ENCODE measurements at places on chromosomes 3 and 15. TPM values are rescaled to one million over a fixed set of nuclear protein-coding genes. Genes with fewer than 3 reads are reported as not detected.

GRCh38 chr15:91980502-91981267 lies 127.2 kb downstream of the SLCO3A1 start:
- DNase-seq, result no peak

DNA sequence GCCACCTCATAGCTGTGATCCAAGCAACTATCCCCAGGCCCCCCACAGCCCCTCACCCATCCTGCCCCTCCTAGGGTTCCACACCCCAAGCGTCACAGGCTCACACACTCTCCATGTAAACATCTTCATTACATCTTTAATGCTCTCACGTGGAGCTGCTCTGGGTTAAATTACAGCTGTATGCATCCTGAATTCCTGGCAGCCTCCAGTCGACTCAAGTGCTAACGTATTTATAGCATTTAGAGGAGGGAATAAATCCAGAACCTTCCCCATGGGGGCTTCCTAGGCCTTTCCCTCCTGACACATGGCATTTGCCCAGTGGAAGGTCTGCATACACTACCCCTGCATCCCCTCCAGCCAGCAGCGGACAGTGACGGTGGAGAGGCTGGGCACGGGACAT lies 9.6 kb downstream of the C3orf18 start:
- no peak for DNase-seq

DNA sequence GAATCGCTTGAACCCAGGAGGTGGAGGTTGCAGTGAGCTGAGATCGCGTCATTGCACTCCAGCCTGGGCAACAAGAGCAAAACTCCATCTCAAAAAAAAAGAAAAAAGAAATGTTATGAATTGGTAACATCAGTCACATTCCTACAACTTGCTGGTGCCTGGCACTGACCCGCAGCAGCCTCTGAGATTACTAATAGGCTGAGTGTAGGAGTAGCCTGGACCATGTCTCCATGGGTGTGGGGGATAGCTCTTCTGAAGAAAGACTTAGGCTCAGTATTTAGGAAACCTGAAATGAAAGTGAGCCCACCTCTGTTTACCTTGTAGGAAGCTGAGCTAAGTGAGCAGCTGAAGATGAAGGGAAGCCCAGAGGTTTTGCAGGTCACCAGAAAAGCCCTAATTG lies 148.3 kb downstream of the LRRC28 start:
- no peak for DNase-seq

GRCh38 chr3:129052675-129053074 lies 7.9 kb upstream of the GP9 start:
- DNase-seq, result no peak

GRCh38 chr3:36397841-36398240 lies 17.5 kb downstream of the STAC start:
- DNase-seq, result no peak

DNA sequence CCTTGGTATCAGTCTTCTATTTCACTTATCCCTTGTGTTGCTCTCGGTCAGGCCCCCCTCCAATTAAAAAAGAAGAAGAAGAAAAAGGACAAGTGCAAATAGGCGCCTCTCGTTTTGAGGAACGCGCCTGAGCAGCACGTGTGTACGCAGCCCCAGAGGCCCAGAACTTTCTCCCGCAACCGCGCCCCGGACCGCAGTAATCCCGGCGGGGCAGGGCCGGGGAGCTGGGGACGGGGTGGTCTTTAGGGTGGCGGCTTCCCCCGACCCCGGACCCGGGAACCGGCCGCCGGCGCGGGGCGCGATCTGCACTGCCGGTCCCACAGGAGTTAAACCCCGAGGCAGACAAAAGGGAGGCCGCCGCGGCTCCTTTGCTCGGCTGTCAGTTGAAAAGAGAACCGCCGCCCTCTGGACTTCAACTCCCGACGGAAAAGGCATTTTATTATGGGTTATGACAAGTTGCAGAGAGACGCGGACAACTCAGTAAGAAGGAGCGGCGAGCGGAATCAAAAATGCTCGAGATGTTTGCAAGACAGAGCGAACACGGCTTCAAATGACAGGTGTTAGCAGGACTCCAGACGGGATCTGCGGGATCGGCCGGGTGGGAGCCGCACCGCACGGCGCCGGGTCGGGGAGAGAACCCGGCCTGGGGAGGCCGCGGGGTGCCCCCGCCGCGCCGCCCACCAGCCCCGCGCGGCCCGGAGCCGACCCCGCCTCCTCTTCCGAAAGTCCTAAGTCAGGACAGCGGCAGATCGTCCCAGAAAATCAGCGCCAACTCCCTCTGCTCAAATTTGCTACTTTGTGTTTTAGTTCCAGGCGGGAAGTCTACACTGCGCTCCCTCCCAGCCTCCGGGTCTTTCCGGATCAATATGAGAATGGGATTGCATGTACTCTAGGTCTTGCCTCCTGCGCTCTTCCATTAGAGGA lies 79.0 kb downstream of the NR2F2 start:
- no peak for DNase-seq

DNA sequence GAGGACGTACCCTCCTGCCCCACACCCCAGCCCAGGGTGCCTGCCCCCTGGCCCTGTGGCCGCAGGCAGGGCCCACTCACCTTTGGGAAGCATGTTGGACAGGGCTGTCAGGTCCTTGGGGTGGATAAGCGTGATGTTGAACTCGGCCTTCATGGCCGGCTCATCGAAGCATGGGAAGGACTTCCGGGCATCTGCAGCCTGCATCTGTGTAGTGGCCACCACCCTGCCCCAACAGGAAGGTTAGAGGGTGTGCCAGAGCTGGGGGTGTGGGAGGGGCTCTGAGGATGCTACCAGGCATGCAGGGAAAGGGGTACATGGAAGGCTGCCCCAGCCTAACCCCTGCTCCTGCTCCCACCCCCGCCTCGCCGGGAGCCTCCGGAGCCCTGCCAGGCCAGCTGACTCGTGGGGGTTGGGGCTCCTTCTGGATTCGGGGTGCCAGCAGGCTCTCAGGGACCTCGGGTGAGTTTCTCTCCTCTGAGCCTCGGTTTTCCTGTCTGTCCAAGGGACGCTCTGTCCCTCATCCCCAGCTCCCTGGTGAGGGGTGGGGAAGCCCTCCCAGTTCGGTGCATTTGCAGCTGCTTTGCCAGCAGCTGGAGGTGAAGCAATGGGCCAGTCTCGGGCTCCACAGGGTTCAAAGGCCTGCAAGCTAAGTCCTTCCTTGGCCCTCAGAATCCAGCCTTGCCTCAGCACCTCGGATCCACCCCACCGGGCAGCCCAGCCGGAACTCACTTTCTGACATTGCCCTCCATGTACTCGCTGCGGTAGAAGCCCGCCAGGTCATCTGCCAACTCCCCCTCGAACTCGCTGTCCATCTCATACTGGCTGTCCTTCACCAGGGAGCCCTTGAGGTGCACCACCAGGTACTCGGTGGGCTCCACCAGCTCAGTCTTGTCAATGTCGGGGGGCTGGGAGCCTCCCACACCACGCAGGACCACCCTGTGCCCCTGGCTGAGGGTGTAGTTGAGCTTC lies 9.1 kb downstream of the ANPEP start:
- DNase-seq, result no peak

- no peak for DNase-seq
Measured at GRCh38 chr3:53147151-53147902, 13.7 kb upstream of the PRKCD start.

DNA sequence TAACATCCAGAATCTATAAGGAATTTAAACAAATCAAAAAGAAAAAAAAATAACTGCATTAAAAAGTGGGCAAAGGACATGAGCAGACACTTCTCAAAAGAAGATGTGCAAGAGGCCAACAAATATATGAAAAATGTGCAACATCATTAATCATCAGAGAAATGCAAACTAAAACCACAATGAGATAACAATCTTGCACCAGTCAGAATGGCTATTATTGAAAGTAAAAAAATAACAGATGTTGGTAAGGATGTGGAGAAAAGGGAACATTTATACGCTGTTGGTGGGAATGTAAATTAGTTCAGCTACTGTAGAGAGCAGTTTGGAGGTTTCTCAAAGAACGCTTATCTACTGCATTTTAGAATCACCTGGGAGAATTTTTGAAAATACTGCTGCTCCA lies 186.1 kb downstream of the OTOL1 start:
- no peak for DNase-seq

DNA sequence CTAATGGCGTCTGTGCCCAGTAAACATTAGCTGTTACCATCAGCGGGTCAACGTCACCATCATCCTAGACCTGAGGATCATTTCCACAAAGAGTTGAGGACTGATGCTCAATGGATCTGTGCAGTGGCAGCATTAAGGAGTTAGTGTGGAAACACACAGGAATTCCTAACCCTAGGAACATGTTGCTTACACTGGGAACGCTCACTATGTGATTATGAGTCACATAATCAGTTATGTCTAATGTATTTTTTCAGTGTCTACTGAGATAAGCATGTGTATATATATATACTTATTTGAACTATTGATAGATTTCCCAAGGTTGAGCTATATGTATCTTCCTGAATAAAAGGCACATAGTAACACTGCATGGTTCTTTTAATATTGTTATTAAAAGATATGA lies 19.0 kb downstream of the ARNT2 start:
- DNase-seq, result no peak

DNA sequence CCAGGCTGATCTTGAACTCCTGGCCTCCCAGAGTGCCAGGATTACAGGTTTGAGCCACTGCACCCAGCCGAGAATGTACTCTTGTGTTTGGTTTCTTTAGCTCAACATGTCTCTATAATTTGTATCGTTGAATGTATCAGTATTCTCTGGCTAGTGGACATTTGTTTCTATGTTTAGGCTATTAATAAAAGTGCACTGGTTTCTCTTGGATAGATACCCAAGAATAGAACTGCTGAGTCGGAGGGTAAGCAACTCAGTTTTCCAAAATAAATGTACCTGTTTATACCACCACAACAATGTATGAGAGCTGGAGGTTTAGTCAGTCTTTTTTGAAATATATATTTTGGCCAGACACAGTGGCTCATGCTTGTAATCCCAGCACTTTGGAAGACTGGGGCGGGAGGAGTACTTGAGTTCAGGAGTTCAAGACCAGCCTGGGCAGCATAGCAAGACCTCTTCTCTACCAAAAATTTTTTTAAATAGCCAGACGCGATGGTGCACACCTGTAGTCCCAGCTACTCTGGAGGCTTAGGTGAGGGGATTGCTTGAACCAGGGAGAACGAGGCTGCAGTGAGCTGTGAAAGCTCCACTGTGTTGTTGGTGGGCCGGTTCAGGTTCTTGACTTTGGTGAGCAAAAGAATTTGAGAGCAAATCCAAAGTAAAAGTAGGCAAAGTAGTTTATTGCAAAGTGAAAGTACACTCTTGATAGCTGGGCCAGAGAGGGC lies 7.7 kb upstream of the IVD start:
- no peak for DNase-seq

DNA sequence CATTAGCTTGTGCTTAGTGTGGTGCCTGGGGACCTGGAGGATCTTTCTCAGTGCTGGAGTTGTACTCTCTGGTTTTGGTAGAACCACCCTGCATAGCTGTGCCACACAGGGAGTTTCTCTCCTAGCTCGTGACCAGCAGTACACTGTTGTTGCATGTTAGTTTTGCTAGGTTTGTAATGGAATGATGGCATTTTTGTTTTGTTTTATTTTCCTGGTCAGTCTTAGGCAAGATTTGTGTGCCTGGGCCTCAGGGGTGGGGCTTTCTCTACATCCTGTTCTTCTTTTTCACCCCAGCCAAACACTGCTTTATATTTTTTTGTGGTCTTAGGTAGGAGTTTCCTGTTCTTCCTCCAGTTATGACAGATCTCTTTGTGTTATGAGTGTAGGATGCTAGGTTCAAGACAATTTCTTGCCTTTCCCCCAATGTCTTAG lies 534.5 kb upstream of the KCNMB2 start:
- no peak for DNase-seq

GRCh38 chr3:135412475-135412874 lies 553.1 kb upstream of the PPP2R3A start:
- DNase-seq, result no peak

GRCh38 chr3:38226273-38226672 lies 39.3 kb upstream of the SLC22A13 start:
- DNase-seq, result no peak

DNA sequence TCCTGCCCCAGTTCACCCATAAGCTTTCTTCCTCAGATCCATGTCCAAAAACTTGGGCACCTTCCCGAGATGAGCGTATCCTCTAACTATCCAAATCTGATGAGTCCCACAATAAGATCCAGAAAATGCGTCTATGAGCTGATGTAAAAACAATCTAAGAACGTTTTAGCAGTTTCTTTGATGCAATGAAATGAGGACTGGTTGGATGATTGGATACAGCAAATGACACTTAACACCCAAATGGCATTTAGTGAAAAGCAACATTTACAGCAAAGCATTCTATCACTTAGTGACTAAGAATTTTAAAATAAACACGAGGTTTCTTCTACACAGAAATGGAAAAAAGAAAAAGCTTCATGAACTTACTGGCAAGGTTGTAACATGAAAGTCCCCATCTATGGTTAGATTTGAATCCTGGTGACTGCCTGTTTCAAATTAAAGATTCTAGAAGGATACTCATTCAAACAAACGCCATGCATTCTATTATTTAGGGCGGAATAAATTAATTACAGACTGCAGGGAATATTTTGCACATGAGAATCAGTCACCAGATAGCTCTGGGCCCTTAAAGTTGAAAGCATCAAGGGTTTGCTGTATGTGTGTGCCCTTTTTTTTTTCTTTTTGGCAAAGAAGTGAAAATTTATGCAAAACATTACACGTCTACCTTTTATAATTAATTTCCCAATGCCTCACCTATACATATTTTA lies 598.6 kb downstream of the FOXP1 start:
- no peak for DNase-seq

GRCh38 chr15:85474700-85475316 lies 94.4 kb downstream of the AKAP13 start:
- DNase-seq, result no peak

GRCh38 chr3:144590854-144591253 lies 619.2 kb downstream of the DIPK2A start:
- DNase-seq, result no peak

DNA sequence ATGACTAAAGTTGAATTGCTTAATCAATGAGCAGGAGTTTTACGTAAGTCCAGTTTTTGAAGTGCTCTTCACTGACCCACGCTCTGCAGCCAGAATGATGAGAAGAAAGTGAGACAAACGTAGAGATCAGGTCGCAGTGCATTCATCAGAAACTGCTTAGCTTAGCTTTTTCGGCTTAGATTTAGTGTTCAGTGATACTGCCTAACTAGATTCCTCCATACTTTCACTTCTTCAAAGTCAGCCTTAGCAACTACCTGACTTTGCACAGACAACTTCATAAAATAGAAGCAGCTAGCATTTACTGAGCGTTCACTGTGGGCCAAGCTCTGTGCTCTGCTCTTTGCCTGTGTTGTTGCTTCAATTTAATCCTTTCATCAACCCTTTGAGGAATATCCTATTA lies 116.1 kb downstream of the KCNH8 start:
- no peak for DNase-seq

DNA sequence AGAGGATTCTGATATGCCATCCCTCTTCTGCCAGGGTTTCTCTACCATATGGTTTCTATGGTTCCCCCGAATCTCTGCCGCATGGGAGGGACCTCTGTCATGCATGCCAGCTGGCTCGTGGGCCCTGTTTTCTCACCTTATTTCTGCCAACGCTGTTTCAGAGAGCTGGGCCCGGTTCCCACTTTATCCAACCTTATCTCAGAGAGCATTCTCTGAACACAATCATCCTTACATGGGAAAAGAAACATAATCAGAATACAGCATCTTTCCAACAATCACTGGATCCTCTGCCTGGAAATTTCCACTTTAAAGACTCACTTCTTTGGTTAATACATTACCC lies 234.5 kb upstream of the ZBTB20 start:
- no peak for DNase-seq

GRCh38 chr3:163129287-163129686 lies 1632.7 kb downstream of the OTOL1 start:
- DNase-seq, result no peak

Gene FRMD4B
- 30.5 TPM for total RNA-seq

Gene ZCWPW2
- 0.51 TPM for total RNA-seq

Gene OXTR
- 0.06 TPM for total RNA-seq

Gene PRR20G
- total RNA-seq, result not detected

Gene GAP43
- total RNA-seq, result not detected

Gene HRH1
- 3.8 TPM for total RNA-seq

Gene LRRC31
- not detected for total RNA-seq

Gene CPNE4
- total RNA-seq, result not detected

Measured in mesenteric fat pad (tissue), 1 donor.